ENCODE measurements at places on chromosomes 12 and 14.

GRCh38 chr12:5985471-5985870, 40.4 kb upstream of the ANO2 start:
- DNase-seq: no peak

- no peak for DNase-seq
Measured at GRCh38 chr12:49979016-49979586, 6.4 kb downstream of the AQP6 start.

DNA sequence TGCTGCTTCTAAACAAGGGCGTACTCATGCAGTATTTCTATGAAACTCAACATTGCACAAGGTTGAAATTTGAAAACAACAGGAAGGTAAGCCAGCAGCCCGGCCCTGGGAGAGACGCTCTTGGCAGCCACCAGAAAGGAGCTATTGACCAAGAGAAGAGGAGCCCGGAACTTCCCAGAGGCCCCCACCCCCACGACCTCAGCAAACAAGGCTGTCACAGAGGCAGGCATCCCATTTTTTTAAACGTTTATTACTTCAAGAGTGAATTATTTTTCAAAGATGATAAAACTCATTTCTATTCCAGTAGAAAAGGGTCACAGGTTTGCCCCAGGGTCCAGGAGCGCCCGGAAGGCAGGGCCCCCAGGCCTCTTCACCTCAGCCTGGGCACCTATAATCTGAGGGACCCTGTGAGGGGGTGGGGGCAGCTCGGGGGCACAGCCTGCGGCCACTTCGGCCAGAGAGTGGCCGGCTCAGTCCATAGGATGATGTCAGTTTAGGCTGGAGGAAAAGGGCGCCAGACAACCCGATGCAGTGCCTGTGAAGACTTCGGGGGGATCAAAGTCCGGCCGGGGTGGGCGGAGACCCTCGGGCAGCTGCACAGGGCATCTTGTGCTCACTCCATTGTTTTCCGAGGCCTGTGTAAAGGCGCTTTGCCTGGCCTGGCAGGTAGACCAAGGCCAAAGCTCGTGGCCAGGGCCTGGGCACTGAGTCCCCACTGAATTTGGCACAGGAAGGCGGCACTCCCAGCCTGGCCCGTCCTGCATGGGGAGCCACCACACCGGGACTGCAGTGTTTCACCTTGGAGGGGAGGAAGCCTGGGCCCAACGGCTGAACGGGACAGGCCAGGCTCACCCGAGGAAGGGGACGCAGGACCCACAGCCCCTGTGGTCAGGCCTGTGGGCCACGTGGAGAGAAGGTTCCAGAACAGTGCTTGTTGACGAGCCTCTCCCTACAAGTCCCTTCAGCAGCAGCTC, 86.0 kb downstream of the SCARB1 start:
- no peak for DNase-seq

- DNase-seq: no peak
Measured at GRCh38 chr14:22842211-22843122, 6.1 kb downstream of the MMP14 start.

- no peak for DNase-seq
Measured at GRCh38 chr12:2963154-2963759, 4.1 kb downstream of the TEAD4 start.

DNA sequence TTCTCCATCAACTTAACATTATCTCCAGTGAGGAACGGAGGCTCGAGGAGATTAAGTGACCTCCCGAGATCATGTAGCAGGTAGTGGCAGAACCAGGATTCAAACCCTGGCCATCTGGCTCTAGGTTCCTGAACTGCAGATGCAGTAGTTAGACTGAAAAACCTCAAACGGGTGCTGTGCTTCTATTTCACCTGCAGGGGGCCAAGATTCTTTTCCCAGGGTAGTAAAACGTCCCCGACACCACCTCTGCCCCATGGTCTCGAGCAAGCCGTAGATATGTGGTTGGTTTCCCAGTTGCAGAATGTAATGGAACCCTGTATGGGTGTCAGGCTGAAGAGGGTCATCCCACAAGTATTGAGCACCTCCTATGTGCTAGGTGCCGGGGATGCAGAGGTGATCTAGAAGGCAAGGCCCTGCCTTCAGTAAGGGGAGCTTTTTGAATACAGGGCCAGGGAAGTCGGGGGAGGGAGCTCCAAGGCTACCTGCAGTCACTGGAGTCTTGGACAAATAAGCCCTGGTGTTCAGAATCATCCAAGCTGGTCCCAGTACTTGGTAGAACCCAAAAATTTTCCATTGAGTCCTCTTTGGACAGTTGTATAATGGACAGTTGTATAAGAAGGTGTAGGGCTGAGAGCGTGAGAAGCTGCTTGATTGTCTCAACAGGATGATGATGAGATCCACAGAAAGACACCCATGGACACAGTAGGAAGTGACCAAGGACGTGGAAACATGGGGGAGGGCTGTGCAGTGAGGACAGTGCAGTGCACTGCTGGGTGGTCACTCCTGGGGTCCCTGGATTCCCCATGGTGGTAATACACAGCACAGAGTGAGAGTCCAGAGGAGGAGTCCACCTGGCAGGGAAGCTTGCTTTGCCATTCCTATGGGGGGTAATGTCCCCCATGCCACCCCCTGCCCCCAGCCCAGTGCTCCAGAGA, 197.2 kb downstream of the CHST11 start:
- DNase-seq: no peak

DNA sequence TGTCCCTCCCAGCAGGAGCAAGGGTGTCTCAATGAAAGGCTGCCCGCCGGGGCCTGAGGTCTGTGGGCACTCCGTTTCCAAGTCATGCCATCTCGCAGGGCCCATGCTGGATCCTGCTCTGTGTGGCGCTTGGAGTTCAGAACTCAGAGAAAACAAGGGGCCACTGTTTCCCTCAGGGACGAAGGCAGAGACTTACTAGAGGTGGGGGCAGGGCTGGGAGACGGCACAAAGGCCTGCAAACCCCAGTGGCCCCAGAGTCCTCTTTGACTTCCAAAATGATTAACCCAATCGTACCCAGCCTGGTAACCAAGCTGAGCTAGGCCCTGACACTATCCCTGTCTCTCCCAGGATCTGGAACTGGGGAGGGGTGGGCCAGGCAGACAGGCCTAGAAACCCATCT, 95.8 kb downstream of the ITPK1 start:
- no peak for DNase-seq
